ENCODE measurements at places on chromosomes 3 and 15.
A peak's percentile ranks its signal among the peaks of the same experiment; 100 is the strongest.

- no peak for DNase-seq
- no peaks in the 10 kb centered on the region for H3K36me3 ChIP-seq
- H3K4me3 ChIP-seq: no peak overlapping the region
- H3K27me3 ChIP-seq: no peaks in the 10 kb centered on the region
Observed at GRCh38 chr3:73378207-73378606, 246.5 kb downstream of the PDZRN3 start.

- no peak overlapping the region for H3K4me3 ChIP-seq
- H3K36me3 ChIP-seq: no peaks in the 10 kb centered on the region
- DNase-seq: no peak
- H3K27me3 ChIP-seq: no peaks in the 10 kb centered on the region
- H3K27ac ChIP-seq: no peak overlapping the region
Observed at GRCh38 chr3:134898181-134898754, 103.2 kb downstream of the EPHB1 start.

DNA sequence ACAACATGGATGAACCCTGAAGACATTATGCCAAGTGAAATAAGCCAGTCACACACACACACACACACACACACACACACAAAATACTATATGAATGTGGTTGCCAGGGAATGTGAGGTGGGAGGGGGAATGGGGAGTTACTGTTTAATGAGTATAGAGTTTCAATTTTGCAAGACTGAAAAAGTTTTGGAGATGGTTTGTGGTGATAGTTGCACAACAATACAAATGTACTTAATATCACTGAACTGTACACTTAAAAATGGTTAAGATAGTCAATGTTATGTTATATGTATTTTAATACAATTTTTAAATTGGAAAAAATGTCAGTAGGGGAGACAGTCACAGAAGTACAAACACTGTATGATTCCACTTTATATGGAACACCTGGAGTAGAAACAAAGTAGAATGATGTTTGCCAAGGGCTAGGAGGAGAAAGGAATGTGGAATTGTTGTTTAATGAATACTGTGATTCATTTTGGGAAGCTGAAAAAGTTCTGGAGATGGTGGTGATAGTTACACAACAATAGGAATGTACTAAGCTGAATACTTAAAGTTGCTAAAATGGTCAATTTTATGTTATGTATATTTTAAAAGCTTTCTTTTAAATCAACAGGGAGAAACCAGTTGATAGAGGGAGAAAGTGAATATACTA lies 76.6 kb downstream of the RPL39L start:
- peaks cover 70% of the 10 kb centered on the region for H3K4me1 ChIP-seq
- H3K36me3 ChIP-seq: peaks cover 63% of the 10 kb centered on the region
- H3K27me3 ChIP-seq: no peaks in the 10 kb centered on the region

DNA sequence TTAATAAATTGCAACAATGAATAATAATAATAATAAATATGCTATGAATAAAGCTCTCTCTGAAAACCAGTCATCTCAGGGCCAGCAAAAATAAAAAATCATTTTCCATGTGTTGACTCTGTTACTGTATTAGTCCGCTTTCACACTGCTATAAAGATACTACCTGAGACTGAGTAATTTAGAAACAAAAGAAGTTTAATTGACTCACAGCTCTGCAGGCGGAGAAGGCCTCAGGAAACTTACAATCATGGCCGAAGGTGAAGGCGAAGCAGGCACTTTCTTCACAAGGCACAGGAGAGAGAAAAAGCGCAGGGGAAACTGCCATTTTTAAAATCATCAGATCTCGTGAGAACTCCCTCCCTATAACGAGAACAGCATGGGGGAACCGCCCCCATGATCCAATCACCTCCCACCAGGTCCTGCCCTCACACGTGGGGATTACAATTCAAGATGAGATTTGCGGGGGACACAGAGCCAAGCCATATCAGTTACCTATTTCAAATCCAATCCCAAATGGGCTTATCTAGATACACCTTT lies 224.1 kb downstream of the IGSF11 start:
- H3K27ac ChIP-seq: no peak overlapping the region
- no peaks in the 10 kb centered on the region for H3K36me3 ChIP-seq
- no peak overlapping the region for H3K4me3 ChIP-seq
- peaks cover 5% of the 10 kb centered on the region for H3K27me3 ChIP-seq
- H3K4me1 ChIP-seq: no peaks in the 10 kb centered on the region

- no peaks in the 10 kb centered on the region for H3K27me3 ChIP-seq
- H3K4me3 ChIP-seq: no peak overlapping the region
- H3K36me3 ChIP-seq: peaks cover 31% of the 10 kb centered on the region
- no peak for DNase-seq
- H3K27ac ChIP-seq: peak overlapping the region; percentile 24
Observed at GRCh38 chr15:63626955-63627354, 29.8 kb downstream of the FBXL22 start.

DNA sequence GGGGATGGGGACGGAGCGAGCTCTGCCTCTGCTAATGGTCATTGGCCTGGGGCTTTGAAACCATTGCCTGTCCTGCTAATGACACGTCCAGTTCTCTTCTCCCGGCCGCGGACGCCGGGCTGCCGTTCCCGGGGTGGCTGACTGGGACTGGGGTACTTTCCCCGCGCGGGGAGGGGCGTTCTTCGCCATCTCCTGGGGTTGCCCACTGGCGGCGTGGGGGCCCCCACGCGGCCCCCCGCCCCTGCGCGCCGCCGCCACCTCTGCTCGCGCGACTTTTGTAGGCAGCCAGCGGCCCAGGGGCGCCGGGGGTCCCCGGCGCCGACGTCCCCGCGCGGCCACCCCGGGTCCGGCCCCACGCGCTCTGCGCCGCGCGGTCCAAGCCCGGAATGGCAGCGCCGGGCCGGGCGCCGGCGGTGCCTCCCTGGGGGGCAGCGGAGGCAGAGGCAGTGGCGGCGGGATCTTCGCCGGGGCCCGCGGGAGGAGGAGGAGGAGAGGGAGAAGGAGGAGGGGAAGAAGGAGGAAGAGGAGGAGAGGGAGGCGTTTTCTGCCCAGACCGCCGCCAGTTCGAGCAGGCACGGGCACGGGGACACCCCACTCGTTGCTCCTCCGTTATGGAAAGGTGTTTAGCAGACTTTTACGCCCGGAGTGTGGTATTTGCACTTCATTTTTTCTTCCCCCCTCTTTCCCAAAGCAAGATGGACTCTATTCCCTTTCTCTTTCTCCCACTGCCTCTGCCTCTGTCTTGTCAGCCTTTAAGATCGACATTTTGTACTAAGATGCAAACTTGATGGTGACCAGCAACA lies 2.3 kb downstream of the BBX start:
- peaks cover 25% of the 10 kb centered on the region for H3K4me1 ChIP-seq
- peak overlapping the region; percentile 87 for H3K27ac ChIP-seq
- H3K27me3 ChIP-seq: no peaks in the 10 kb centered on the region
- peak; percentile 45 for DNase-seq

GRCh38 chr3:13881536-13882410 lies 1.9 kb upstream of the WNT7A start:
- H3K36me3 ChIP-seq: no peaks in the 10 kb centered on the region
- no peak for DNase-seq
- no peaks in the 10 kb centered on the region for H3K4me1 ChIP-seq
- H3K4me3 ChIP-seq: no peak overlapping the region
- H3K27ac ChIP-seq: no peak overlapping the region

GRCh38 chr3:67090474-67090873 lies 92.4 kb downstream of the KBTBD8 start:
- H3K36me3 ChIP-seq: peaks cover 13% of the 10 kb centered on the region
- H3K4me3 ChIP-seq: no peak overlapping the region
- H3K4me1 ChIP-seq: peaks cover 9% of the 10 kb centered on the region
- no peak overlapping the region for H3K27ac ChIP-seq

Data from activated naive CD4-positive, alpha-beta T cell treated with anti-CD3 and anti-CD28 coated beads for 36 hours (primary cell).